ENCODE measurements at places on chromosomes 3 and 15. TPM values are rescaled to one million over a fixed set of nuclear protein-coding genes. Genes with fewer than 3 reads are reported as not detected.

Gene CYFIP1
- 81.8 TPM for total RNA-seq

Gene ADCY5
- total RNA-seq = under 0.01 TPM

Gene HRG
- total RNA-seq = not detected

Gene NDUFB4
- total RNA-seq = 20.8 TPM

Gene PEX11A
- total RNA-seq = 3.6 TPM

Gene COL6A5
- total RNA-seq = not detected

Gene HCLS1
- 17.3 TPM for total RNA-seq

Gene POLQ
- total RNA-seq = 1.6 TPM

Gene SPRED1
- total RNA-seq = 15.8 TPM

Gene CNBP
- total RNA-seq = 238 TPM

Gene PPP1R14D
- total RNA-seq = not detected

Gene FANCD2OS
- total RNA-seq = not detected

Gene CCR3
- total RNA-seq = not detected

Gene SCN11A
- 0.13 TPM for total RNA-seq

Gene ZDHHC3
- total RNA-seq = 94.1 TPM

Gene SELENOS
- total RNA-seq = 54.2 TPM

All from dermis microvascular lymphatic vessel endothelial cell (primary cell).